Lower lobe of right lung (tissue), 2 donors: ENCODE measurements at places on chromosomes 11 and 22. TPM values are rescaled to one million over a fixed set of nuclear protein-coding genes. Genes with fewer than 3 reads are reported as not detected.

The KRTAP5-8 gene
- total RNA-seq: not detected

- no peak for DNase-seq
Observed at GRCh38 chr11:100151944-100152343, 535.1 kb upstream of the ARHGAP42 start.

DNA sequence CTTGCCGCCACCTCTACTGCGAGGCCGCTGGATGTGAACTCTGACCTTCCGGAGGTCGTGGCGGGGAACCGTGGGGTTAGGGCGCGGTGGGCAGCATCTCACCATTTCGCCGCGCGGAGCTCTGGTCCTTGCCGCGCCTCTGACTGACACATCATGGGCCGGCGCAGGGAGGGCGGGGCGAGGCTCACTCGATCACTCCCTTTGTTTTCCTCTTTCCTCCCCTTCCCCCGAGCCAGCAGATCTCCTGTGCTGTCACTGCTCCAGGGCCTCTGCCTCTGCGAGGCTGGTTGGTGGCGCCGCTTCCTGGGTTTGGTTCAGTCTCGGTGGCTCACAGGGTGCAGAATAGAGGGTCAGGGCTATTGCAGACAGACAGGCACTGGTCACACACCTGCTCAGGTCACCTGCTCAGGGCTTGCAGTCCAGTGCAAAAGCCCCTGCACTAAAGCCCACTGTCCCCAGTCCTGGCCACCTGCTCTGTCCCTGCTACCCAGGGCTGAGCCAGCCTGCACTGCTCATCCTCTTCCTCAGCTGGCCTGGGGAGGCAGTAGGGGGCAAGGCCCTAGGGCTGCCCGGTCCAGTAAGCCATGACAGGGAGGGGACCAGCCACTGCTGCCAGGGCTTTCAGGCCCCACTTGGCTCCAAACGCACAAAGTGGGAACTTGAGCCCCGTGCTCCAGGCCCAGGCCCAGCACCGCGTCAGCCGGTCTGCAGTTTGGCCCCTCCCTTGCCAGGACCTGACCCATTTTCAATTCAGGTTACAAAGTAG, 36.2 kb downstream of the PISD start:
- no peak for DNase-seq

The TSKU gene
- total RNA-seq: 16.3 TPM

- DNase-seq: peak; percentile 87
Observed at GRCh38 chr22:46053563-46054090, 76.7 kb upstream of the WNT7B start.

GRCh38 chr22:27647540-27647939, 154.0 kb downstream of the MN1 start:
- DNase-seq: no peak

- DNase-seq: no peak
Observed at GRCh38 chr11:126704096-126704495, 296.5 kb downstream of the KIRREL3 start.

DNA sequence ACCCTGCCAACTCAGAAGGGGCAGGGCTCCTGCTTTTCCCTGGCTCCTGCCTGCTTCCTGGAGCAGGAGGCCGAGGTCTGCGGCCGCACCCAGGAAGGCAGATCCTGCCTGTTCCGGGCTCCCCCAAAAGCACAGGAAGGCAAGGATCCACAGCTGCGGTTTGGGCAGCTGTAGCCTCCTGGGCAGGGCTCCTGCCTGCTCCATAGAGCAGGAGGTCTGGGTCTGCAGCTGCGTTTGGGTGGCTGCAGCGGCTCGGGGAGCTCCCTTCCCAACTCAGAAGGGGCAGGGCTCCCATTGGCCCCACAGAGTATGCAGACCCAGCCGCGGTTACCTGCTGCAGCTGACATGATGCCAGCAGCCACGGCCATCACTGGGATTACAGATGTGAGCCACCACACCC, 5.5 kb downstream of the UPK2 start:
- DNase-seq: no peak

GRCh38 chr11:84969103-84969502, 658.0 kb downstream of the DLG2 start:
- no peak for DNase-seq

DNA sequence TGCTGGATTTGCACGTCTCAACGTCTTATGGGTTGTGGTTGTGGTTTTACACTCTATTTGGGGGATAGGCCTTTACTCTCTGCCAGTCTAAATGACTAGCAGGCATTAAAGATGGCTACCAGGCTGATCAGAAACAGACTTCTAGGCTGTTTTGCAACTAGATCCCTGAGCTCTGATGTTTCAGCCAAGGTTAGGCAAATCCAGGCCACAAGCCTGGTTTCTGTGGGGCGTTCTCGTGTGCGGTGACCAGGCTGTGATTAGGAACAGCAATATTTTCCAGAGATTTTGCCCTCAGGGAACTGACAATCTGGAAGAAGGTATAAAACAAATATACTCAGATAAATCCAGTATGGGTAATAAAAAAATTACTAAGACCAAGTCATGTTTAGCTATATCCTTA, 502.4 kb downstream of the INSC start:
- DNase-seq: no peak
